Stimulated activated CD4-positive, alpha-beta T cell treated with anti-CD3 and anti-CD28 coated beads, Interleukin-1b, Interleukin-23, amount 100 ng/mL, for 1 hour (primary cell): ENCODE measurements at places on chromosomes 2 and 18.

GRCh38 chr2:201344663-201345366 is 12.3 kb downstream of the FLACC1 start:
- no peak for DNase-seq

- no peak for DNase-seq
Observed at GRCh38 chr18:31093880-31094279, 8.3 kb downstream of the DSC2 start.

DNA sequence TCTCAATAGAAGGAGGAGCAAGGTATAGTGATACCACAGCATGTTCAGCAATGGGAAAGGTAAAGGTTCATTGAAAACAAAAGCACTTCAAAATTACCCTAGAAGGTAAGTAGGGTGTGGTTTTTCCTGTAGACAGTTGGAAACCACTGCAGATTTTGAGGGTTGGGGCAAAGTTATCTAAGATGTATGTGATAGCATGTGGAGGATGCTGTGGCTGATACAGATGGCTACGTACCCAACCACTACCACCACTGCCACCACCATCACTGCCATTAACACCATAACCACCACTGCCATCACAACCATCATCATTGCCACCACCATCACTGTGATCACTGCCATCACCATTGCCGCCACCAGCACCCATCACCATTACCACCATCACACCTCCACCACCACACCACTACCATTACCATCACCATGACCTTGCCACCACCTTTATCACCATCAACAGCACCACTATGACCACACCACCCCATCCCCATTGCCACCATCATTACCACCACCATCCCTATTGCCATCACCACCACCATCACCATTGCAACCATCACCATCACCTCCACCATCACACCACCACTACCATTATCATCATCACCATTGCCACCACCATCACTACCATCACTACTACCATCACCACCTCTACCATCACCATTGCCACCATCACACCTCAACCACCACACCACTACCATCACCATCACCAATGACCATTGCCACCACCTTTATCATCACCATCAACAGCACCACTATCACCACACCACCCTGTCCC is 3.7 kb downstream of the TMSB10 start:
- DNase-seq, result no peak

GRCh38 chr2:135490376-135490775 is 40.6 kb downstream of the ZRANB3 start:
- no peak for DNase-seq

- no peak for DNase-seq
Observed at GRCh38 chr18:67199993-67200617, 316.4 kb downstream of the DSEL start.

DNA sequence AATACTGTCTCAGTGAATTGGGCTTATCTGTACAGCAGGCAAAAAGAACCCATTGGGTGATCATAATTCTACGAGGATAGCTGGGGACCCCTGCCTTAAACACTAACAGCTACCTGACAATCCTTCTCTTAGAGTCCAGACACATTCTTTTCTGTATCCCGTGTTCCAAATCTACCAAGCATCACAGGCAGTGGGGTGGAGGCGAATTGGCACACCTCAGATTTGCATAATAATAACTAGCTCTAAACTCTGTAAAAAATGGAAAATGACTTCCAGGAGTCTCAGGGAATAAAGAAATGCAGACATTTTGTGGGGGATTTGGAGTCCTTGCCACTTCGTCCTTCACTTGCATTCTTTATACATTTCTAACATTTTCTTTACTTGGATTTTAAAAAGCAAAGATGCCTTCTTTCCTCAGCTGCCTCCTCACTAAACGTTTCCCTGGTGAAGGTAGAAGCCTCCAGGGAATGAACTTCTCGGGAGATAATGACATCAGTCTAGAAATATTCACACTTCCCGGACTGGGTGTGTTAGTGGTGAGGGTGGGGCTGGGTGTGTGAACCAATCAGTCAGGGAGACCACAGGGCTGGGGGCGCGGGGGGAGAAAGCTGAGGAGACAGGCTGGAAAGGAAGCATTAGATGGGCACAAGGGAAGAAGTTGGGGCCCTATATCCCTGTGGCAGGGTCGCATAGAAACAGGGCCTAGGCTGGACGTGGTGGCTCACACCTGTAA is 59.1 kb upstream of the BOD1L2 start:
- no peak for DNase-seq

DNA sequence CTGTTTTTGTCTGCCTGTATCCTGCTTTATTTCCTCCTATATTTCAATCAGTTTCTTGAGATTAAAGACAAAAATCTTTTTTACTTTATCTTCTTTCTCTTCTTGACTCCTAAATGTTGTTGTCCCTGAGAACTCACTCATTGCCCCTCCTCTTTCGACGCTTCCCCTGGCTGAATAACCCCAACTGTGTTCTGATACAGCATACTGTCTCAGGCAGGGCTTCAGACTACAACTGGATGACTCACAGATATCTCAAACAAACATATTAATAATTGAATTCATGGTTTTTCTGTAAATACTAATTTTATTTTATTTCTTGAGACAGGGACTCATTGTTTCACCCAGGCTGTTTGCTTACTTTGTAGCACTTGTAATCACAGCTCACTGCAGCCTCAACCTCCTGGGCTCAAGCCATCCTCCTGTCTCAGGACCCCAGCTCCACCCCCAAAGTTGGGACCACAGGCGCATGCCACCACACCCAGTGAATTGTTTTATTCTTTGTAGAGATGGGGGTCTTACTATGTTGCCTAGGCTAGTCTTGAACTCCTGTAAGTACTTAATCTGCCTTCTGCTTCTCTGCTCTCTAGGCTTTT is 9.4 kb downstream of the ITGAV start:
- no peak for DNase-seq
